Camera-type eye (tissue), 1 donor: ENCODE measurements at places on chromosomes 2 and 18. TPM values are rescaled to one million over a fixed set of nuclear protein-coding genes. Genes with fewer than 3 reads are reported as not detected.

The ARMC9 gene
- 63.1 TPM for total RNA-seq

The AGXT gene
- not detected for total RNA-seq

The STAT4 gene
- total RNA-seq: 5.8 TPM

The MAP2 gene
- 267 TPM for total RNA-seq

The HOXD12 gene
- not detected for total RNA-seq

The TEKT4 gene
- 0.22 TPM for total RNA-seq

The SPATA3 gene
- total RNA-seq: not detected

The PASK gene
- 16.4 TPM for total RNA-seq

The ALPP gene
- not detected for total RNA-seq

The TANC1 gene
- 67.7 TPM for total RNA-seq

The GCG gene
- 0.99 TPM for total RNA-seq

The DYNAP gene
- not detected for total RNA-seq

The HOXD13 gene
- not detected for total RNA-seq

The GKN2 gene
- total RNA-seq: not detected

The FTCDNL1 gene
- total RNA-seq: 2.3 TPM

The GAL3ST2 gene
- total RNA-seq: 0.71 TPM

The INO80D gene
- total RNA-seq: 37.1 TPM

The LIMS3 gene
- total RNA-seq: 3.5 TPM

The PDE1A gene
- 12.4 TPM for total RNA-seq

The MROH2A gene
- total RNA-seq: not detected

The CXCR1 gene
- total RNA-seq: 0.33 TPM

The SERPINB3 gene
- not detected for total RNA-seq

The ABCG5 gene
- 0.27 TPM for total RNA-seq

The GLI2 gene
- total RNA-seq: 7.8 TPM

The CERKL gene
- 39.1 TPM for total RNA-seq

The DNER gene
- 83.2 TPM for total RNA-seq

The G6PC2 gene
- 4.2 TPM for total RNA-seq

The ADCY3 gene
- 28.5 TPM for total RNA-seq

The SEMA4F gene
- 10.3 TPM for total RNA-seq

The FAM124B gene
- 8.2 TPM for total RNA-seq

The POLR1A gene
- total RNA-seq: 23.6 TPM

The ITPRIPL1 gene
- total RNA-seq: 5.7 TPM

The LBH gene
- total RNA-seq: 127 TPM

The NT5C1B gene
- not detected for total RNA-seq

The AMER3 gene
- total RNA-seq: 11.8 TPM

The SCN2A gene
- 24.2 TPM for total RNA-seq

The SFT2D3 gene
- 12.0 TPM for total RNA-seq

The LYPD6 gene
- total RNA-seq: 18.4 TPM

The MALL gene
- 10.9 TPM for total RNA-seq

The NRBP1 gene
- total RNA-seq: 108 TPM

The ALK gene
- total RNA-seq: 9.5 TPM

The NYAP2 gene
- total RNA-seq: 8.2 TPM

The UGT1A6 gene
- 0.55 TPM for total RNA-seq

The IL18R1 gene
- total RNA-seq: 1.6 TPM

The CFC1 gene
- total RNA-seq: 0.55 TPM

The SYT4 gene
- total RNA-seq: 68.5 TPM

The ELAC1 gene
- total RNA-seq: 11.8 TPM

The GPR35 gene
- total RNA-seq: 1.2 TPM

The GPR45 gene
- not detected for total RNA-seq

The PPP4R1 gene
- 177 TPM for total RNA-seq

The RAB10 gene
- 116 TPM for total RNA-seq

The MRO gene
- 1.3 TPM for total RNA-seq

The DGKD gene
- total RNA-seq: 48.3 TPM
